ENCODE measurements at places on chromosomes 2 and 18. TPM values are rescaled to one million over a fixed set of nuclear protein-coding genes. Genes with fewer than 3 reads are reported as not detected.

The DLX1 gene
- total RNA-seq = not detected

The SERPINB12 gene
- not detected for total RNA-seq

The UBXN4 gene
- 96.8 TPM for total RNA-seq

The CD207 gene
- 0.66 TPM for total RNA-seq

The SLC14A1 gene
- 8.5 TPM for total RNA-seq

The SLC40A1 gene
- 78.4 TPM for total RNA-seq

The DIS3L2 gene
- total RNA-seq = 47.7 TPM

GRCh38 chr2:216934623-216935022 is 74.8 kb upstream of the TNP1 start:
- H3K4me1 ChIP-seq = no peaks in the 10 kb centered on the region
- no peak overlapping the region for H3K4me3 ChIP-seq
- H3K27ac ChIP-seq = no peak overlapping the region
- no peaks in the 10 kb centered on the region for H3K27me3 ChIP-seq

DNA sequence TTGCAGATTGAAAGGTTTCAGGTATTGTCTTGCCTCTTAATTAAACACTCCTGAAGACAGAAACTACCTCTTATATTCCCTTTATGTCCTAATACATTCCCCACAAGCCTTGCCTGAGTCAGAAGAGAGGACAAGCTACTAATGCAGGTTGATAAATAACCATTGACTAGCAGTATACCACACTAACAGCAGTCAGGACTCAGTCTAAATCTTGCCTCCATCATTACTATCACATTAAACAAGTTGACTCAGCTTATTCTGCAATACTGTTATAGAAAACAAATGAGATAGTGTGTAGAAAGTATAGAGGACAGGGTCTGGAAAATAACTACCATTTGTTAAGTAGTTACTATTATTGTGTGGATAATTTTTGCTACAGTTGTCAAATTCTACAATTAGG is 63.8 kb downstream of the TTC21B start:
- peaks cover 7% of the 10 kb centered on the region for H3K36me3 ChIP-seq
- DNase-seq = no peak
- no peaks in the 10 kb centered on the region for H3K27me3 ChIP-seq

DNA sequence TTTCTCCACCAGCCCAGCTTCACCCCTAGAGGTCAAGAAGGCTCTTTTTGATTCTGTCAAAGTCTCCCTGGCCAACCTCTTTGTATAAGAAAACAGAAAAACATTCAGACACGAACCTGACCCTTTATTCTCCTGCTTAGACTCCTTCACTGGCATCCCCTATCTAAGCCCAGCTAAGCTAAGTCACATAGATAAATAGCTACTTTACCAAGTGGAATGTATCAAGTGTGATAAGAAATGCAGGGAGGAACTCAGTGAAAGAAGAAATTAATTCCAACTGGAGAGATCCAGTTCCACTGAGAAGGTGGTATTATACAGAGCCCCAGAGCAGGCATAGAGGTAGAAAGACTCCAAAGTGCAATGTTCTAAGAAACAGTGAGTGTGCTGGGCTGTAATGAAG is 489.5 kb downstream of the TNS1 start:
- H3K4me1 ChIP-seq = peaks cover 5% of the 10 kb centered on the region
- H3K36me3 ChIP-seq = no peaks in the 10 kb centered on the region
- H3K27ac ChIP-seq = no peak overlapping the region
- no peak for DNase-seq
- H3K4me3 ChIP-seq = no peak overlapping the region
- no peaks in the 10 kb centered on the region for H3K27me3 ChIP-seq

GRCh38 chr2:172970660-172971059 is 105.0 kb upstream of the MAP3K20 start:
- no peak overlapping the region for H3K27ac ChIP-seq
- no peaks in the 10 kb centered on the region for H3K36me3 ChIP-seq
- no peak overlapping the region for H3K4me3 ChIP-seq
- peaks cover 13% of the 10 kb centered on the region for H3K4me1 ChIP-seq
- H3K27me3 ChIP-seq = no peaks in the 10 kb centered on the region

GRCh38 chr2:38702413-38702812 is 36.5 kb downstream of the GALM start:
- DNase-seq = no peak
- no peaks in the 10 kb centered on the region for H3K4me1 ChIP-seq
- H3K36me3 ChIP-seq = no peaks in the 10 kb centered on the region
- H3K27me3 ChIP-seq = no peaks in the 10 kb centered on the region

- no peaks in the 10 kb centered on the region for H3K36me3 ChIP-seq
- no peak overlapping the region for H3K4me3 ChIP-seq
- no peak overlapping the region for H3K27ac ChIP-seq
- no peak for DNase-seq
Observed at GRCh38 chr2:170845343-170845742, 28.7 kb downstream of the GAD1 start.

GRCh38 chr18:68699043-68699442 is 15.9 kb downstream of the TMX3 start:
- H3K36me3 ChIP-seq = peaks cover 13% of the 10 kb centered on the region
- no peak overlapping the region for H3K4me3 ChIP-seq
- H3K4me1 ChIP-seq = no peaks in the 10 kb centered on the region
- H3K27me3 ChIP-seq = no peaks in the 10 kb centered on the region
- no peak overlapping the region for H3K27ac ChIP-seq

- DNase-seq = no peak
- H3K36me3 ChIP-seq = peaks cover 9% of the 10 kb centered on the region
- no peak overlapping the region for H3K27ac ChIP-seq
- no peak overlapping the region for H3K4me3 ChIP-seq
Observed at GRCh38 chr2:206063635-206064034, 22.3 kb downstream of the INO80D start.

All from kidney (tissue), 22 donors.